Fibroblast of skin of left biceps (primary cell): ENCODE measurements at places on chromosomes 2 and 18.

DNA sequence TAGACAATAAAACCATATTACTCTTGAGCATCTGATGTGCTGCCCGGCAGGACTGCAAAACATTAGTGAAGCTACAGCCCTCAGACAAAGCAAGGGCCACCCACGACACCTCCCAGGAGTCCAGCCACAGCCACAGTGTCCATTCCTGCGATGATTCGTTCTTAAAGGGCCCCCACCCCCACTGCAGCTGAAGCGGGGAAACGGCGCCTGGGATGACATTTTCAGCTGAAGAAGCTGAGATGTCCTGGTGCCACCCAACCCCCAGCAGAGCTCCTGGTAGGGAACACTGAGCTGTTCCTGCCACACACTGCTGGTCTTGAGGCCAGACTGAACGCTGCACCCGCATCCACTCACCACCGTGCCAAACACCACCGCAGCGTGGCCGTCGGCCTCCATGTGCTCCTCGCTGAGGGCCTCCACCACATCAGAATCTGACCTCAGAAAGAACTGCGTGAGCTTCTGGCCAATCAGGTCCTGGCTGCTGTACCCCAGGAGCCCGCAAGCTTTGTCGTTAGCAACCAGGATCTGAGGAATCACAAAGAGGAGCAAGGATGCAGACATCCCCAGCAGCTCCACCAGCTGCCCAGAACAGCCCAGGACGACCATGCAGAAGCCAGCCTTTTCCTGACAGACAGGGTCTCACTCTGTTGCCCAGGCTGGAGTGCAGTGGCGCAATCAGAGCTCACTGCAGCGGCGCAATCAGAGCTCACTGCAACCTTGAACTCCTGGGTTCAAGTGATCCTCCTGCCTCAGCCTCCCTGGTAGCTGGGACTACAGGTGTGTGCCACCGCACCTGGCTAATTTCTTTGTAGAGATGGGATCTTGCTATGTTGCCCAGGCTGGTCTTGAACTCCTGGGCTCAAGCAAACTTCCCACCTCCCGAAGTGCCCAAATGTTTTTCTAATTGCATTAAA lies 9.5 kb downstream of the PASK start:
- DNase-seq: no peak

GRCh38 chr18:65968239-65969004 lies 217.6 kb downstream of the CDH7 start:
- DNase-seq: no peak

- no peak for DNase-seq
These were observed 149.0 kb downstream of the IKZF2 start for GRCh38 chr2:213002383-213002782.

DNA sequence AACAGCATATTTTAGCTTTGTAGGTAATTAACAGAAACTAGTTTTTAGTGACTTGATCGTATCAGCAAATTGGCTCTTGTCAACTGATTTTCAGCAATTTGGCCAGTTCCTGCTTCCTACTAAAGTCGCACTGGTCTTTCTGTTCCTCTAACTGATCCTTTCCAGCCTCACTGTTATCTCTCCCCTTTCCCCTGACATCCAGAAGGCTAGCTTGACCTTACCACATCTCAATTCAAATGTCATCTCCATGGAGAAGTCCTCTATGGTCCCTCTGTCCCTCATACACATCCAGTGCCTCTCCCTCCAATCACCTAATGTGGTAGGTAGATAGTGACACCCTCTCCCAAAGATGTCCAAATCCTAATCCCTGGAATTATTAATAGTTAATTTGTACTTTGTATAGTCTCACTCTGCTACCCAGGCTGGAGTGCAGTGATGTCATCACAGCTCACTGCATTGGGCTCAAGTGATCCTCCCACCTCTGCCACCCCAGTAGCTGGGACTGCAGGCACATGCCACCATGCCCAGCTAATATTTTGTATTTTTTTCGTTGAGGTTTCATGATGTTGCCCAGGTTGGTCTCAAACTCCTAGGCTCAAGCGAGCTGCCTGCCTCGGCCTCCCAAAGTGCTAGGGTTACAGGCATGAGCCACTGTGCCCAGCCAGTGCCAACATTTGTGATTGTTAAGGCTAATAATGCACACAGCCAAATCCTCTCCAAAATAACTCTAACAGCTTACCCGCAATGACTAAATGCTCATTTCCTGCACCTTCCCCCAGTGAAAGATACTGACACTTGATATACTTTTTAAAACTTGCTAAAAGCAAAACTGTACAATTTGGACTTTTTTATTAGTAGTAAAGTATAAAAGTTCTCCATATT lies 16.9 kb downstream of the PSTPIP2 start:
- no peak for DNase-seq

GRCh38 chr2:192035731-192036442 lies 158.8 kb downstream of the TMEFF2 start:
- DNase-seq: peak; percentile 5

DNA sequence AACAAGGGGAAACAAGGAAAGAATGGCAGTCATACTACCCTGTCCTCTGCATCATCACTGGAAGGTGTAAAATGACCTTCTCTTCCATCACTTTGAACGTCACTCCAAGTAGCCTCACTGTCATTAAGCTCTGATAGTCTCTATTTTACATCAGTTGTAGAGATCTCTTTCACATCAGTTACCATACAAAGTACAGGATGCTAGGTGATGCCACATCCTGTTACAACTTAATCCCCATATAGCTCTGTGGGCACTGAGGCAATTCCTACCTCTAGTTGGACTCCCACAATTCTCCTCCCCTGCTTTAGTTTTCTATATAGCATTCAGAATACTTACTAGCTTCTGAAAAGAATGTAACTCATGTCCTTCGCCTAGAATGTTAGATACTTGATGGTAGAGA lies 55.1 kb upstream of the TTC27 start:
- DNase-seq: no peak

DNA sequence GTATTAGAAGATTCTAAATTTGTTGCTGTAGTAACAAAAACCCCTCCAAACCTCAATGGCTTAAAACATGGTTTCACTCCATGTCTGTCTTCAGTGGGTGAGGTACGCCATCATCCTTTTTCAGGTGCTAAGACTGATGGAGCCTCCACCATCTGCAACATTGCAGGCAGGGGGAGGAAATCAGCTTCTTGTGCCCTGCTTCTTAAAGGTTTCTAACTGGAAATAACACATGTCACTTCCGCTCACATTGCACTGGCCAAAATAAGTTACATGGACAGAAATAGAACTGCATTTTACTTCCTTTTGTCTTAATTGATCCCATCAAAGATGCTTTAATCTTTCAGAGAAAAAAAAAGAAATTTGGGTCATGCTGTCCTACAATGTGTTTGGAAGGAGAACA lies 94.1 kb downstream of the GALNT3 start:
- no peak for DNase-seq

- DNase-seq: no peak
These were observed 544.1 kb downstream of the LRRTM4 start for GRCh38 chr2:76977846-76978727.

- DNase-seq: no peak
These were observed 58.3 kb upstream of the ARL4C start for GRCh38 chr2:234555161-234555560.

GRCh38 chr2:216802516-216803215 lies 57.2 kb downstream of the TNP1 start:
- no peak for DNase-seq

- no peak for DNase-seq
These were observed 3.7 kb upstream of the CRIM1 start for GRCh38 chr2:36351736-36352349.

GRCh38 chr2:188416367-188416766 lies 124.7 kb downstream of the GULP1 start:
- no peak for DNase-seq

DNA sequence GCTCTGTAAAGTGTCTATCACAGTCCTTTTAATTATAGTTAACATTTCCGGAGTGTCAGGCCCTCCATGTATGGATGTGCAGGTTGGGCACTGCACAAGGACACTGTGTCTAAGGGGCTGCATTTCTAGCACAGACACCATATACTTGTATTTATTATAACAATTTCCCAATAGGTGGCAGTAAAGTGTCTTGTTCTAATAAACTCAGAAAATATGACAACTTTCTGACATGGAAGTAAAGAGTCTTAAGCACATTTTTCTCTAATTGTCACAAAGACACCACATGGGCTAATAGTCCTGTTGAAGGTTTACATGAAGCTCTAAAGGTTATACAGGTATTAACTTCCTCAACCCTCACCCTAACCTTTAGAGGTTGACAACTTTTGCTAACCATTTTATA lies 156.6 kb downstream of the DYSF start:
- DNase-seq: no peak

GRCh38 chr2:191114403-191114886 lies 36.3 kb downstream of the STAT4 start:
- no peak for DNase-seq
